ENCODE measurements at places on chromosomes 4 and X.

DNA sequence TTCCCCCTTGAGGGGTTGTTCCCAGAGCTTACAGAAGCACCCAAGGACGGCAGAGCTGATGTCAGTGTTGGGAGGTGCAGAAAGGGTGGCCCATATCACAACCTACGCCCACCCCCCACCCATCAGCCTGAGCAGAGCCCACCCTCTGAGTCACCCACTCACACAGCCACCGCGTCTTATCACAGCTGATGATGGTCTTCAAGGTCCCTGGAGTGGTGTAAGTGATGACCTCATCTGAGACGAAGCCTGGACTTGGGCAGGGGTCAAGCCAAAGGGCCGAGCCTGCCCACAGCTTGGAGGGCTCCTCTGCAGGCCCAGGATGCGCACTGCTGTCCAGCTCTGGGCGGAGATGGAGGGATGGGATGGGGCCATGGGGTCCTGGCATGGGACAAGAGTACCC, 3.0 kb upstream of the HTRA3 start:
- no peak for DNase-seq

DNA sequence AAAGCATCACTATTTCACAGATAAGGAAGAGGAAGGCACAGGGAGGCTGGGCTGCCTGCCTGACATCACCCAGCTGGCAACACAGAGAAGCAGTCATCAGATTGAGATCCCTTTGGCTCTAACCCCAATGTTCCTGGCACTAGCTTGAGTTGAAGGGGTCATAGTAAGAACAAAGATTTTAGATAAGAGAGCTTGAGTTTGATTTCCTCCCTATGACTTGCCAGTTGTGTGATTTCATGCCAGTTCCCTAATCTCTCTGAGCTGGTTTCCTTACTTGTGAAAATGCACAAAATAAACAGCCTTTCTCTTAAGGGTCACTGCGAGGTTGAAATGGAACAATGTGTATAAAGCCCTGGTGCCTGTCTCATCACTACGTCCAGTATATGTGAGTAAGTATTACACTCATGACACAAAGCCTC, 475.4 kb upstream of the HS3ST1 start:
- no peak for DNase-seq

DNA sequence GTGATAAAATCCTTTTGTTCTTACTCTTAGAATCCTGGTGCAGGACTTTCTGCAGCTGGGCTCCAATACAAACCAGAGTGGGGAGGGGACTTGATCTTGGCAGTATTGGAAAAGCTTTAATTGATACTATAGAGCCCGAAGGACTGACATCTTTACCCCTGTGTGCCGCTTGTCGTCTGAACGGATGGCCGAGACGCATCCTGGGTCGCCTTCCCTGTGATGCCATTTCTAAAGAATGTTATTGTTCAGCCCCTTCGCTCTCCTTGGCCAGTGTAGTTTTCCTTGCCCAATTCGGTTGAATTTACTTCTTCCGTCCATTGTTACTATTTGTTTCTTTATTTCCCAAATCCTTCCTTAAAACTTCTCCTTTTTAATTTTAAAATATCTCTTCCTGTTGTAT, 80.9 kb downstream of the CLDN34 start:
- DNase-seq = no peak

- DNase-seq = no peak
These were observed 7.4 kb upstream of the PGRMC1 start for GRCh38 chrX:119228512-119229252.

GRCh38 chr4:40445671-40446070, 110.5 kb downstream of the CHRNA9 start:
- DNase-seq = no peak

- DNase-seq = no peak
These were observed 315.8 kb downstream of the STIM2 start for GRCh38 chr4:27176400-27176799.

DNA sequence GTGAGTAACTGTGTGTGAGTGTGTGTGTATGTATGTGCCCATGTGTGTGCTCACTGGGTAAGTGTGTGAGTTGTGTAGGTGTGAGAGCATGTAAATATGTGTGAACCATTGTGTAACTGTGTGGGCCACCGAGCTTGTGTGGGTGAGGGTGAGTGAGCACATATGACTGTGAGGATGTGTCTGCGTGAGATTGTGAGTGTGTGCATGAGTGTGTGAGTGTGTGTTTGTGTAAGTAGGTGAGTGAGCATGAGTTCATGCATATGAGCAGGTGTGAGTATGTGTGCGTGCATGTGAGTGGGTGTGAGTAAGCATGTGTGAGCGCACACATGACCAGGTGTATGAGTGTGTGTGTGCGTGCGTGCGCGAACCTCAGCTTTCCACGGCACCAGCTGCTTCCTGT, 1.4 kb upstream of the ATP2B3 start:
- no peak for DNase-seq

- no peak for DNase-seq
These were observed 76.2 kb upstream of the CHRDL1 start for GRCh38 chrX:110871839-110872238.

DNA sequence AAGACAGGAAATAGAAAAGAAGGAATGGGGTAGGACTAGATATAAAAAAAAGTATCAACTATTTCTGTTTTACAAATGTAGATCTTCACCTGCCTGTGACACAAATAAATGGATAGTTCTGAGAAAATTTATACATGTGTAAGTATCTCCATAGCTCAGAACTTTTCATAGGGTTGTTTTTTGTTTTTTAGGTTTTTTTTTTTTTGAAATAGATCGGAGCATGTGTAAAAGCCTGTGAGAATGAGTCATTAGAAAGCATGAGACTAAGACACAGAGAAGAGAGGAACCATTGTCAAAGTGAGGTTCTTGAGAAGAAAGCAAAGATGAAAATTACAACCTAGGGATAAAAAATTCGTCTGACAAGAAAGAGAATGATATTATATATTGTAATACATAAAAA, 481.6 kb downstream of the PABPC4L start:
- DNase-seq = no peak

DNA sequence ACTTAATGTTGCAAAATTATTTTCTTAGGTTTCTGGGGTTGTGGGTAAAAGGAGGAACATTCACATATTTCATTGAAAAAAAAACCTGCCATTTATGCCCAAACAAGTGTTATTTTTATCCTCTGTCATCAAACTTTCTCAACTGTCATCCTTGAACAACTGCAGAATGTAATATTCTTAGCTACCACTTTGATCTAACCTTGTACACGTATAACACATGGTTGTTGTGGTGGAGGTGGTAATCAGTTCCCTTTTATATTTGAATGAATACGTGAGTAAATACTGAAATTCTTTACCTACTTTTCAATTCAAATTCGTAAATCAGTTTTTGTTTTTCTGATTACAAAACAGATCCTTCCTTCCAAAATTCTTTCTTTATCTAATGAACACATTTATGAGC, 3.8 kb upstream of the AMMECR1 start:
- no peak for DNase-seq

- DNase-seq = no peak
These were observed 75.6 kb downstream of the REPS2 start for GRCh38 chrX:17021851-17022604.

DNA sequence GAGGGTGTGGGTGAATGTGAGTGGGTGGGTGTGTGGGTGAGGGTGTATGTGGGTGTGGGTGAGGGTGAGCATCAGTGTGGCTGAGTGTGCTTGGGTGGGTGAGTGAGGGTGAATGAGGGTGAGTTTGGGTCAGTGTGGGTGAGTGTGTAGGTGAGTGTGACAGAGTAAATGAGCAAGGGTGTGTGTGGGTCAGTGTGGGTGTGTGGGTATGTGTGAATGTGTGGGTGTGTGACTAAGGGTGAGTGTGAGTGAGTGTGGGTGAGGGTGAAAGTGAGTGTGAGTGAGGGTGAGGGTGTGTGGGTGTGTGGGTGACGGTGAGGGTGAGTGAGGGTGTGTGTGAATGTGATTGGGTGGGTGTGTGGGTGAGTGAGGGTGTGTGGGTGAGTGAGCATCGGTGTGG, 1676.7 kb upstream of the TENM3 start:
- DNase-seq = no peak

- no peak for DNase-seq
These were observed 92.2 kb downstream of the GEMIN8 start for GRCh38 chrX:13937370-13938050.

GRCh38 chr4:126899331-126899801, 733.4 kb upstream of the INTU start:
- DNase-seq = no peak

DNA sequence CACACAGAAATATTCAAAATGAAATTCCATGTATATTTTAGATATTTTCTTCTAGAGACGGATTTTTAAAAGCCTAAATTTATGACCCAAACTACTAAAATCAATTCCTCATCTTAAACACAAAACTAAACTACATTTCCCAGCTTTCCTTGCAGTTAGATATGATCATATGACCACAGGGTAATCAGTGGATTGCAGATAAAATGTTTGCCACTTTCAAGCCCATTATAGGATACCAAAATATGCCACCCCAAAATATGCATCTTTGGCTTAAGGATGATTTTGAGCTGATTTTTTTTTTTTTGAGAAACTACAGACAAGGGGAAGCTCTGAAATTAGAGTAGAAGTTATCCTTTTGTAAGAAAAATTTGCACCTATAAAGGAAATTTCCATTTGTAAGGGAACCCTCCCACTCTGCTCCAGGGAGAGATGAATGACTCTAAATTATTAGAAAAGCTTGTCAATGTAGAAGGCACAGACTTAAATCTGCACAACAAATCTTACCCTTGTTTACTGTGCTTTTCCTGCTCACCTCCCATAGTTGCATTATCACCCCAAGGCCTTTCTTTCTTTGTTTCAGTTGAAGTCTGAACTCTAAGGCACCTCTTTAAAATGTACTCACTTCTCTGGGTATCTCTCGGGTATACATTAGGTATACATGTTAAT, 503.0 kb downstream of the PDHA2 start:
- no peak for DNase-seq

DNA sequence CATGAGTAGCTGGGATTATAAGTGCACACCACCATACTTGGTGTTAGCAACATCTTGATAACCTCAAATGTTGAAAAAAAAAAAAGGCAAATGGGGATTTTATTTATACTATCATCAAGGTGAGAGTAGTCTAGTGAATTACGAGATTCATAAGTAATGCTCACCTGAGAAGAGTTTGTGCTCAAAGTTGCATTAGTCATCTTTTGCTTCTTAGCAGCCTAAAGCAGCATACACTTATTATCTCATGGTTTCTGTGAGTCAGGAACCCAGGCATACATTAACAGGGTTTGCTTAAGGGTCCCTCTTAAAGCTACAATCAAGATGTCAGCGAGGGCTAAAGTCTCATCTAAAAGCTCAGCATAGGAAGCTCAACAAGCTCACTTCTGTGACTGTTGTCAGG, 8.2 kb upstream of the EXOSC9 start:
- DNase-seq = no peak

GRCh38 chr4:138953961-138954371, 61.6 kb upstream of the NOCT start:
- no peak for DNase-seq

- no peak for DNase-seq
These were observed 22.2 kb upstream of the LPAR4 start for GRCh38 chrX:78725287-78725686.

GRCh38 chrX:38124000-38124399, 96.7 kb downstream of the SRPX start:
- no peak for DNase-seq

GRCh38 chr4:33494150-33494549, 2750.2 kb downstream of the ARAP2 start:
- DNase-seq = no peak

DNA sequence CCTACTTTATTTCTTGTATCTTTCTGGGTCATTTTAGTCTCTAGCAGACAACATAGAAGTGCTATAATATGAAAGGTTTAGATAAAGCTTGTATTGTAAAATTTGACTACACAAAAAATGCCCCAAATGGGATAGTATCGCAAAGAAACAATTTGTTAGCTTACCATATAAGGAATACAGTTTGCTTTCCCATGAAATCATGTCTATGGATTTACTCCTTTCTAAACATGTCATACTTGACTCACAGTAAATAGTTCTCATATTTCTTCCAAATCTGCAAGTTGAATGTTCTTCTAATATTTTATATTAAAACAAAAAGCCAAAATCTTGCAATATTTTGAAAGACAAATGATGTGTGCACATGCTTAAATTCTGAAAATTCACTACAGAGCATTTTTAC, 103.9 kb downstream of the PPA2 start:
- DNase-seq = no peak

DNA sequence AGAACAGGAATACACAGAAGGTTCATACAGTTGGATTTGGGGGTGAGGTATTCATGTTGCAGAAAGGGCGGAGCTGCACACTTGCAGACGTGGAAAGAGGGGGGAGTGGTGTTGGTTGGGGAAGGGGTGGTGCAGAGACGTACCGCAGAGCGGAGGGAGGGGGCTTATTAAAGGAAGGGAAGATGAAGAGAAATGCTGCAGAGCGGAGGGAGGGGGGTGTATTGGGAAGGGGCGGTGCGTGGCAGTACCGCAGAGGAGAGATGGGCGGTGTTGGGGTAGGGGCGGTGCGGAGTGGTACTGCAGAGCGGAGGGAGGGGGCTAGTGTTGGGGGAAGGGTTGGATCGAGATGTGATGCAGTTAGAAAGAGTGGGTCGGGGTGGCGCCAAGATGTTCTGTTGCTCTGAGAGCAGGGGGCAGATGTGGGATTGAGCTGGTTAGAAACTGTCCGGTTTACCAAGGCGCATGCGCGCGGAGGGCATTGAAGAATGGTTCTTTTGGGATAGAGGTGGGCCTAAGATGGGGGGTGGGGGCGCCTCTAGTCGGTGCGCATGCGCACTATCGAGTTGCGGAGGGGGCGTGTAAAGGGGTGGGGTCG, 900 bp downstream of the TRO start:
- peak; percentile 58 for DNase-seq

GRCh38 chr4:185101354-185101890, 41.6 kb upstream of the SLC25A4 start:
- no peak for DNase-seq

DNA sequence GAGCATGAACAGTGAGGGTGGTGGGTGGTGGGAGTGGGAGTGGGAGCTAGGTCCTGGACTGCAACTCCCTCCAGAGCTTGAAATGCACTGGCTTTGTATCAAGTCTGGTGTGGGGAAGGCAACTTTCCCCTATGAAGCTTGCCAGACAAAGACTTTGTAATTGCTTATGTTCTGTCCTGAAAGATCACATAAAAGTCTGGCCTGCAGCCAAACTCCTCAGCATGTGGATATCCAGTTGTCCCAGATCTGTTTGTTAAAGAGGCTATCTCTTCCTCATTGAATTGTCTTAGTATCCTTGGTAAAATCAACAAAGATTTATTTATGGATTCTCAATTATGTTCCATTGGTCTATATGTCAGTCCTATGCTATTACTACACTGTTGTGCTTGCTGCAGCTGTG, 607.9 kb downstream of the GLUD2 start:
- DNase-seq = no peak
